T-helper 22 cell (primary cell): ENCODE measurements at places on chromosomes 5 and 9.

DNA sequence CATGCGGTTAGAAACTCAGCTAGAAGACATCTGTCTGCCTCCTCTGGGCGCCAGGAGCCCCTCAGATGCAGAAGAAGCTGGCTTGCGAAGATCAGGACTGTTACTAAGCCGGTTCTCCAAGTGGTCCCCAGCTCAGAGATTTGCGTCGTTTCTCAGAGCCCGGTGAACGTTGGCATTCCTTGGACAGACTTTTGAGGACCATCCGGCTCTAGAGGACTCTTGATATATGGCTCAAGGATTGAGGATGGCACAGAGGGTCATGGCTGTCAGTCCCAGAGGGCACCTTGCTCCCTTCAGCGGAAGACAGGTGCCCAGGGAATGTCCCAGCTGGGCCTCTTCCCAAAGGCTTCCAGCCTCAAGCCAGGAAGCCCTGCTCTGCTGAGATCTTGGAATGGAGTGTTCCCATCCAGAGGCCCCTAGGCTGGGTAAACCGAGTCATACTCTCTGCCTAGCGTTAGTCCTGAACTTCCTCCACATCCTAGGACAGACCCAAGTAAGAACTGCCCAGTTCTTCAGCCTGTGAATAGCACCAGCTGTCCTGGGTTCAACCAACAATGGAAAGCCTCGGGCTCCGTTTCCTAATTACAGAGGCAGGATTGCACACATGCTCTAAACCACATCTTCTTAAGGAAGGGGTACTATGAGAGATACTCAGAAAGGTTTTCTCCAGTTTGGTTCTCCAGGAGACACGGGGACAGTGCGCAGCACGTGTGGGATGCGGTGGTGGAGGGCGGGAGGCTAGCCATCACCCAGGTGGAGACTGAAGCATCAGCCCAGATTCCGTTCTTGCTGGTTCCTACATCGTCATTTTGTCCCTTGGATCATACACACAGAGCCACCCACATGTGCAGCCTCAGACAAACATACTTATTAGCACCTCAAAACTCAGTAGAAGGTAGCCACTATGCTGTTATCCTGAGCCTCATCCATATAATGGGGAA is 51.4 kb downstream of the ZNF354C start:
- DNase-seq: no peak

GRCh38 chr5:124744170-124744971 is 2.1 kb downstream of the ZNF608 start:
- no peak for DNase-seq

GRCh38 chr5:168424594-168425323 is 61.5 kb upstream of the RARS1 start:
- DNase-seq: no peak

DNA sequence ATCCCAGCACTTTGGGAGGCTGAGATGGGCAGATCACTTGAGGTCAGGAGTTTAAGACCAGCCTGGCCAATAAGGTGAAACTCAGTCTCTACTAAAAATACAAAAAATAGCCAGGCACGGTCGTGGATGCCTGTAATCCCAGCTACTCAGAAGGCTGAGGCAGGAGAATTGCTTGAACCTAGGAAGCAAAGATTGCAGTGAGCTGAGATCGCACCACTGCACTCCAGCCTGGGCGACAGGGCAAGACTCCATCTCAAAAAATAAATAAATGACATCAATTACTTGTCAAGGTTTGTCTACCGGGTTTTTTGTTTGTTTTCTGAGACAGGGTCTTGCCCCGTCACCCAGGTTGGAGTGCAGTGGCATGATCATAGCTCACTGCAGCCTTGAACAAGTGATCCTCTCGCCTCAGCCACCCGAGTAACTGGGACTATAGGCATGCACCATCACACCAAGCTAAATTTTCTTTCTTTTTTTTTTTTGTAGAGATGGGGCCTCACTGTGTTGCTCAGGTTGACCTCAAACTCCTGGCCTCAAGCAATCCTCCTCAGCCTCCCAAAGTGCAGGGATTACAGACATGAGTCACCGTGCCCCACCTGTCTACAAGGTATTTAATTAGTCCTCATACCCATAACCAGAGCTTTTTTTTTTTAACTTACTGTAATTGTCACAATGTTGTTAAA is 64.9 kb downstream of the SUSD1 start:
- DNase-seq: no peak

- DNase-seq: no peak
These were observed 23.0 kb upstream of the ZNF366 start for GRCh38 chr5:72530196-72530595.

GRCh38 chr9:110939047-110939446 is 99.2 kb downstream of the LPAR1 start:
- no peak for DNase-seq

DNA sequence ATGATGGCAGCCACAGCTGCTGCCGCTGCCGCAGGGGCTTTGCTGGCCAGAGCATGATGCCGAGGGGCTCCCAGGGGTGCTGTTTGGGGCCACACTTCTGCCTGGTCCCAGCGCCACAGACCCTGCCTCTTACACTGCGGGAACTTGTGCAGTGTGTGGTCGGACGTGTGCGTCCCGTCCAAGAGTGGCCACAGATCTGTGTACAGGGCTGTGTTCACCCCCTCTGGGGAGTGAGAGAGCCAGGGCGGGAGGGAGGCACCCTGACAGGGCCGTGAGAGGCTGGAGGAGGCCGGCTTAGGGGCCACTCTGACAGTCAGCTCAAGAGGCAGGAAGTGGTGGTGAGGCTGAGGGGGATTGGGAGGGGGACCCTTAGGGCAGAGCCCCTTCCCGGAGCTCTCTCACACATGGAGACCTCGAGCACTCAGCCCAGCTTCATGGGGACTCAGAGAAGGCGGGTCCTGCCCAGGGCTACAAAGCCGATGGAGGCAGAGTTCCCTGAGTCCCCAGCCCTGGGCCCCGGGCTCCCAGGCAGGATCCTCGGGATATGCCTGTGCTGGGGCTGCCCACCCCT is 13.1 kb upstream of the CARD19 start:
- DNase-seq: no peak
